GM12892 (cell line): ENCODE measurements at places on chromosomes 6 and 20.

DNA sequence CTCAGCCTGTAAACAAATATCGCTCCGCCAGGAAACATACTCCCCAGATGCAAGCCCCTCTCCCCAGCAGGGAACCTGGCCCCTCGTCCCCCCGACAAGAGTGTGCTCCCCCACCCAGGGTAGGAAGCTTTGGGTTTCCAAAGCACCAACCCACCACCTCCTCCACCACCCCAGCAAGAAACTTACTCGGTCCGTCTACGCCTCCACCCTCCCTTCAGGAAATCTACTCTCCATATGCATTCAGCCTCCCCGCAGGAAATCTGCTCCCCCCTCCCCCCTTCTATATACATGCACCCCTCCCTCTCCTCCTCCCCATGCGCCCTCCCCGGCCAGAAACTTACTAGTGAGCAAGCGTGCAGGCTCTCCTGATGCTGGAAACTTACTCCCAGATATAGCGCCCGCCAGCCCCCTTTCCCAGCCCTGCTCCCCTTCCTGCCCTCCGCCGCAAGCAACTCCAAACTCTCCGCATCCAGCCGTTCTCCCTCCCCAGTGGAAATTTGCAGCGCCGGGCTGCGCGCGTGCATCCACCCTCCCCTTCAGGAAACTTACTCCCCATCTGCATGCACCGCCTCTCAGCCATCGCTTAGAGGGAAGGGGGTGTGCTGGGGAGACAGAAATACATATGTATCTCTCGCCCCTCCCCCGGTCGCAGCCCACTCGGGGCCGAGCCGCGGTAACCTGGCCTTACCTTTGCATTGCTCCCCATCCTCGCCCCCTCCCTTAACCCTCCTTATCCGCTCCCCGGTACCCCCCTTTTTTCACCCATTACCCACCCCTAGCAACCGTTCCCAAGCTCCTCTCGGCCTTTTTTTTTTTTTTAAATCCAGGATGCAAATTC is at the start of gene TRERF1:
Gene TRERF1 (minus strand): TSS at position 594 of the 838 bp plus-strand sequence. CDS start 182,336 bp downstream, outside the sequence.
- DNase-seq: peak; percentile 59

GRCh38 chr20:34954904-34955230 is 739 bp downstream of the GSS start:
- DNase-seq: no peak

DNA sequence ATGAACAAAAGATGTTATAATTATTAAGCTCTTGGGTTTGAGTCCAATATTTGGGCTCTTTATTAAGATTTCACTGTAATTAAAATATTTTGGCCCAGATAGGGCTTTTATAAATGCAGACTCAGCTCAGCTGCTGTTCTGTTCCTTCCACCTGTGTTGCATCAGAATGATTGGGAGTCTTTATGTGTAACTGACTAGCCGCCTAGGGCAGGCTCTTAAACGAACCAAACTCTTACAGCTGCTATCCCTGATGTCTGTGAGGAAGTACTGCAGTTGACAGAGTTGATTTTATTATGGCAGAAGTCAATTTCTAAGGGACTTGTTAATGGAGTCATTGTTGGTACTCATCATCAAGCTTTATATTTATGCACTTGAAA is 144.7 kb downstream of the MYO6 start:
- DNase-seq: no peak

- peak; percentile 56 for DNase-seq
Measured at GRCh38 chr20:47453167-47453782, 48.4 kb upstream of the NCOA3 start.

- DNase-seq: no peak
Measured at GRCh38 chr6:8879334-8879733, 444.0 kb upstream of the SLC35B3 start.

DNA sequence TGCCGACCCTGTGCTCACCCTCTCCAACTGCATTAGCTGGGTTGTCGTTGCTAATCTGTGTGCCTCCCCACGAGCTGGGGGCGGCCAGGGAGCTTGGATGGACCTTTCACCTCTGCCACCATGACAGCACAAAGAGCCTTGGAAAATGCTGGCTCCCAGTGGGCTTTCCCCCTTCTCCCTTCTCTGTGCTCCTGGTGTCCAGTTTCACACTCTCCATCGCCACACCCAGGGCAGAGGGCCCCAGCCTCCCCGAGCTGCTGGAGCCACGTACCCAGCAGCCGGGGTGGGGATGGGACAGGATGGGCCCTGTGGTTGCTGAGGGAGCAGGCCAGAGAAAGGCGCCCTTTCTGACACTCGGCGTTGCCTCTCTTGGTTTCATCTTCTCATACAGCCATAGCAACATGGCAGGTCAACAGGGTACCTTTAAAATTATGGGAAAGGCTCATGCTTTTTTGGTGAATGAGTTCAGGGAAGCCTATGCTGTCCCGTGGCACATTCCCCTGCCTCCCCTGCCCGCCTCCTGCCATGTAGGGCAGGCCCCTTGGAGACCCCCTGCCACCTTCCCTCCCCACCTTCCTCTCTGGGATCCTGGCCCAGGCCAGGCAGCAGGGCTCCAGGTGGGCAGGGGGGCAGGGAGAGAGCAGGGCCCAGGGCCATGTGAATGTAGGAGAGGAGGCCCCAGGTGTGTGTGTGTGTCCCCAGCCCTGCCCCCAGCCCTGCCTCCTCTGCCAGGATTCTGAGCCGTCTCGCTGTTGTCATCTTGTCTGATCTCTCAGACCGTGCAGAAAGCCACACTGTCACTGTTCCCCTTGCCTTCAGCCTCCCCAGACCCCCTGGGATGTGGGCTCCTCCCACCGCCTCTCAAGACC is 85.2 kb upstream of the CCDC167 start:
- no peak for DNase-seq

GRCh38 chr6:157029980-157030690 is 253.0 kb downstream of the ARID1B start:
- no peak for DNase-seq

DNA sequence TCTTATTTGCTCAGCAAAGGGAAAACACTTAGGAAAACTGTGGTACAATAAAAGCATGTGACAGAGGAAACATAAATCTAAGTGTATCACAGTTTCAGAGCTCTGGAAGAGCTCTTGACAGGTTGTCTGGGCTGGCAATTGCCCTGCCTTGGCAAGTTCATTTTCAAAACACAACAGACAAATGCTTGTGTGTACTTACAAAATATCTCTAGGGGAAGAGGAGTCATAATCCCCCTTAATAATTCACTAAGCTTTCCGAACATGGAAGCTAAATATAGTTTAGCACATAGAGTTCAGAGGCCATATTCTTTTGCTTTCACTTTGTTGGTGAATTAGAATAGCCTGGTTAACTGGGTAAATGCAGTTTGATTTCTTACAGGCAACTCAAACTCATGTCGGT is 211.6 kb upstream of the THEMIS start:
- DNase-seq: no peak

DNA sequence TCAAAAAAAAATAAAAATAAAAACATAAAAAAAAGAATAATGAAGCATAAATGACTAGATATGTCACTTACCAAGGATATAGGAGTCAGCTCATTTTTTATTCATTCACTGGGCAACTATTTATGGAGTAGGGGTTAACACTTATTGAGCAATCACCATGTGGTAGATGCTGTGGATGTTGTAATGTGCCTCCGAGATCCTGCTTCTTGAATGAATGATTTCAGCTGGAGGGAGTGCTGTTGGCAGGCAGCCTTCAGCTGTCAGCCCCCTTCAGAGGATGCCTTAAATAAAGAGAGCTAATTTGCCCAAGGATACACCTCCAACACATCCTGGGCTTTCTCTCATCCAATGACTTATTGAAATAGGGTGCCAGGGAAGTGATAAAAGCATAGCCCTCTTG is 229.5 kb upstream of the DTNBP1 start:
- no peak for DNase-seq

DNA sequence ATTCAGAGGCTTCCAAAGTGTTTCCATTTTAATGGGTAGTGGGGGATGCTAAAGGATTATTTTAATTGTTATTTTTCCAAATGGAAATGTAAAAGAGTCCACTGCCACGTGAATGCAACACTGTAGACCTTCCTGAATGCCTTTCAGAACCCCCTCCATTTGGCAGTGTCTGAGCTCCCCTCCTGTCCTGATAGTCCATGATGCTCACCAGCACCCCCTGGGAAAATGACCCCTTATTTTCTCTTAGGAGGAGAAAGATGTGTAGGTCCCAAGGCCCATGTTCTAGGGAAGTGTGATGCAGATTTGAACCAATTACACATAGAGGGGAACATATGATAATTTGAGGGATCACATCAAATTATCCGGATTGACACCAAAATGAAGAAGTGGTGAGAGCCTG is 46.8 kb upstream of the SH3BGRL2 start:
- no peak for DNase-seq

- DNase-seq: no peak
Measured at GRCh38 chr6:20317430-20317829, 84.2 kb upstream of the E2F3 start.

DNA sequence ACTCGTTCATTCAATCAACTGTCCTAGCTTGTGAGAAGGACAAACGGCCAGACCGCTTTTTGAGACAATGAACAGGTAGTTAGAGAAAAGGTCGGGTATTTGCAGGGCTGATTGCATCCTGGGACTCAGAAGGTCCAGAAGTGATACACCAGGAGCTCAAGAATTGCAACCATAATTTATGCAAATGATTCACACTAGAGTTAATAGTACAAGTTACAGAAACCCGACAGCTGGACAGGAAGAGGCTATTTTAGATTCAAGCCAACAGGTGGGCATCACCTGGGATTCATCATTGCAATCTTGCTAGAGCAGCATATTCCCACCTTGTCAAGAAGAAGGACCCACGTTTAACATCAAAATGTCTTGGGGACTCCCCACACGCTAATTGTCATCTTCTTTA is 83.5 kb downstream of the TNFAIP3 start:
- no peak for DNase-seq

- DNase-seq: no peak
Measured at GRCh38 chr6:27059621-27060425, 187.7 kb upstream of the PRSS16 start.

GRCh38 chr6:36064770-36065396 is 37.3 kb downstream of the MAPK14 start:
- no peak for DNase-seq

DNA sequence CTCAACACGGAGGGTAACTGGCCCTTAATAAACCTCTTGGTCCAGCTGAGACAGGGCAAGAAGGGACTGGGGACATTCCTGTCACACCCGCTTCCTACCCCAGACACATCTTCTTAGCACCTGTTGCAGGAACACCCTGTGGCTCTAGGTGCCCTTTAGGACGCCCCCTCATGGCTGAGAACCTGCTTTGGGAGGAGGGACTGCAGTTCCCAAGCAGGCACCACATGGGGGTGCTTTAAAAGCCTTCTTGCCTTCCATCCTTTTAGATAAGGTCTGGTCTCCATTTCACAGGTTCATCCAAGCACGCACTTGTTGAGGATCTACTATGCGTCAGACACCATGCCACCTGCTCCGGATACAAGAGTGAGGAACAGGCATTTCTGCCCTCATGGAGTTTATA is 26.6 kb downstream of the NSFL1C start:
- DNase-seq: no peak

DNA sequence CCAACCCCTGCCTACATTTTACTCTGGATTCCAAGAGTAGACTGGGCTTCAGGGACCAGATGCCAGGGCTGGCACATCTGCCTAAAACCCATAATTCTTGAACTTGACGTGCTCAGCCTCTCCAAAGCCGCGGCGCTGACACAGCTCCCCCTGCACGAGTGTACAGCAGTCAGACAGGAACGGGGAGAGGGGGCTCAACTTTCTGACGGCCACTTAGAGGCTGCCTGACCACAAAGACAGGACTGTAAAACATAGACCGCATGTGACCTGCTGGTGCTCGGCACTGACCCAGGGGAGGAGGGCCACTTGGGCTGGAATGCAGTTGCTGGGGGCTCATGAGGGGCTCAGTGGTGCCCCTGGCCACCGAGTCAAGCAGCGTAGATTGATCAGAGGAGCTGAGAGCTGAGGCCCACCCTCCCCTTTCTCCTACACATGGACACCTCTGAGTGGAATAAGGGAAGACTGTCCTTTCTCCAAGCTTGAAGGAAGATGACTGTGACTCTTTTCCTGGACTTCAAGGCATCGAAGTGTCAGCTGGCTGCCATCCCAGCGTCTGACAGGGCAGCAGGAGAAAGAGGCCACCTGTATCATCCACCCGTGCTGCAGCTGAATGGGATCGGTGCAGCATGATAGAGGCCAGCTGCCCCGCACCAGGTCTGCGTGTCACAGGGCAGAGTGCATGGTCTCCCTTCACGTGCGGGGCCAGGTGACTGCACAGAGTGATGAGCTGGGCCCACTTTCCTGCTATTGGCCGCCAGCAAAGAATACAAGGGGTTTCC is 171.3 kb upstream of the AGPAT4 start:
- no peak for DNase-seq

DNA sequence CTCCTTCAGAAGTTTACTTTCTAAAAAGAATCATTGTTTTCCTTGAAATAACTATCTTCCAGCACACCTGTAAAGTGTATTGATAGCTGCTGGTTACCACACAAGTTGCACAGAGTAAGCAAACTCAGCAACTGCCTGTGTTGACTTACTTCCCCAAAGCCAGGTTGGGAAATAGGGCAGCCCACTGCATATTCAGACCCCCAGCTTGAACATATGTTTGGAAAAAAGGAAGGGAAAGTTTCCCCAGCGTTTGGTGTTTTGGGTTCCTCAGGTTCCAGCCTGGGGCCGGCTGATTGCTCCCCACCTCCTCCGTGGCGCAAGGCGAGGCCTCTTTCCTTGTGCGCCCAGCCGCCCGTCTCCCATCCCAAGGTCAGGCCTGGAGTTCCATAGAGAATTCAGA is 70.1 kb upstream of the QKI start:
- DNase-seq: no peak

DNA sequence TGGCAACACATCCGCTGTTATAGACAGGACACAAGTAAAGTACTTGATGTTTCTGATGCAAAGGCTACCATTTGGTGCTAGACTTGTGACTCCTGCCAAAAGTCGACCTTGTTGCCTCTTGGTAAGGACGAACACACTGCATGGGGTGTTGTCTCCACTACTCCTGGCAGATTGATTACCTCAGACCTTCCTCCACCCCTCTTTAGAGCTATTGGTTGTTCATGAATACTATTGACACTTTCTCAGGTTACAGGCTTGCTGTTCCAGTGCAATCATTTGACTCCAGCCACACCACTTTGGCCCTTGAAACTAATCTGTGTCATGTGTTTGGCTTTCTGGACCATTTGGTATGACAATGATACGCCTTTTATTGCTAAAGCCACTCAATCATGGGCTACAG is 62.3 kb downstream of the TRMT11 start:
- no peak for DNase-seq

- no peak for DNase-seq
Measured at GRCh38 chr6:104214901-104215300, 644.8 kb downstream of the HACE1 start.

GRCh38 chr6:44002593-44003344 is 124.5 kb downstream of the MRPL14 start:
- peak; percentile 58 for DNase-seq

- no peak for DNase-seq
Measured at GRCh38 chr6:36650848-36651478, 27.6 kb upstream of the CDKN1A start.

- DNase-seq: no peak
Measured at GRCh38 chr20:5080384-5080877, 39.3 kb downstream of the PCNA start.
